Globus pallidus (tissue), 1 donor: ENCODE measurements at places on chromosomes 6 and 20.

- no peak for DNase-seq
Measured at GRCh38 chr6:129710450-129711270, 683 bp upstream of the ARHGAP18 start.

DNA sequence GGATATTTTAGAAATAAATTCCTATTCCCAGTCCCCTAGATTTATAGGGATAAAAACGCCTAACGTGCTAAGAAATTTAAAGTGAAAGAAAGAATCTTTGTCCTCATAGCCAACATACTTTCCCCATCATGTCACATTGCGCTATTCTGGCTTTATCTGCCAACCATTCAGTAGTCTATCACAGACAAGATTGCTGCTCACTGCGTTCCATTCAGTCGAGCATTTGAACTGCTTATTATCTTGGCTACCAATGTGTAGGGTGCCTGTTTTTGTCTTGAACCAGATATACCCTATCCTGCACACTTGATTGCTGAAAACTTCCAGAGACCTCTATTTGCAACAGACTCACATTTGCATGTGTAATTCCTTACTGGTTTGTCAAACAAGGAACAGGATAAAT is 751.5 kb downstream of the EPHA7 start:
- no peak for DNase-seq

DNA sequence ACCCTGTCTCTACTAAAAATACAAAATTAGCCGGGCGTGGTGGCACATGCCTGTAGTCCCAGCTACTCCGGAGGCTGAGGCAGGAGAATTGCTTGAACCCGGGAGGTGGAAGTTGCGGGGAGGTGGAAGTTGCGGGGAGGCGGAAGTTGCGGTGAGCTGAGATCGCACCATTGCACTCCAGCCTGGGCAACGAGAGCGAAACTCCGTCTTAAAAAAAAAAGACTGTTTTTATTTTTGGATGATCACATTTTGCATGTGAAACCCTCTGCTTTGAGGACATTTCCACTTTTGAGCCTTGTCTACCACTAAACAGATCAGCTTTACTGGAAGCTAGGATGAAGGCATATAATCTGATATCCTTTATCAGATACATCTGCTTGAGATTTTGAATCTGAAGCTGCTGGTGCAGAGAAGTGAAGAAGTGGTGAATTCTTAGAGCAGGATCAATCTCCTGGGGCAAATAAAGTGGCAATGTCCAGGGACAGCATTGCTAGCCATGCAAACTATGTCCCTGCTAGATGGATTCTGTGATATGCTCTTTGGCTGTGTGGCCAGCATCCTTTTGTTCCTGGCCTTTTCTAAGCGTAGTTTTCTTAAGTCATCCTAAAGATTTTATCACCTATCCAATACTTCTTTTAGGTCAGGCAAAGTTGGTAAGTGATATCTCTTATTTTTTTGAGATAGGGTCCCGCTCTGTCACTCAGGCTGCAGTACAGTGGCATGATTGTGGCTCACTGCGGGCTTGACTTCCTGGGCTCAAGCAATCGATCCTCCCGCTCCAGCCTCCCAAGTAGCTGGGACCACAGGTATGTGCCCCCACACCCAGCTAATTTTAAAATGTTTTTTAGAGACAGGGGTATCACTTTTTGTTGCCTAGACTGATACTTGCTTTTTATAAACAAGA is 23.3 kb downstream of the RBL1 start:
- DNase-seq = no peak

- no peak for DNase-seq
Measured at GRCh38 chr6:149437212-149437611, 37.1 kb downstream of the SUMO4 start.

GRCh38 chr20:10581823-10582222 is 92.0 kb downstream of the JAG1 start:
- no peak for DNase-seq
